ENCODE measurements at places on chromosomes 5 and 9. TPM values are rescaled to one million over a fixed set of nuclear protein-coding genes. Genes with fewer than 3 reads are reported as not detected.

AGXT2 gene
- not detected for polyA plus RNA-seq

MLANA gene
- polyA plus RNA-seq = not detected

SLC1A1 gene
- polyA plus RNA-seq = 5.2 TPM

C9 gene
- not detected for polyA plus RNA-seq

APC gene
- polyA plus RNA-seq = 10.4 TPM

SPATA31D4 gene
- not detected for polyA plus RNA-seq

GCNT4 gene
- 1.1 TPM for polyA plus RNA-seq

PLAC8L1 gene
- not detected for polyA plus RNA-seq

CDC25C gene
- 2.8 TPM for polyA plus RNA-seq

GRIN1 gene
- polyA plus RNA-seq = not detected

IRX4 gene
- not detected for polyA plus RNA-seq

HTR1A gene
- polyA plus RNA-seq = not detected

FAM193B gene
- 9.0 TPM for polyA plus RNA-seq

CARTPT gene
- not detected for polyA plus RNA-seq

VLDLR gene
- polyA plus RNA-seq = 2.3 TPM

SCGB3A1 gene
- not detected for polyA plus RNA-seq

BASP1 gene
- 15.6 TPM for polyA plus RNA-seq

PCA3 gene
- polyA plus RNA-seq = not detected

TLR4 gene
- 7.2 TPM for polyA plus RNA-seq

MYOT gene
- 5.8 TPM for polyA plus RNA-seq

RNF130 gene
- 37.5 TPM for polyA plus RNA-seq

TNC gene
- 0.69 TPM for polyA plus RNA-seq

SLCO6A1 gene
- polyA plus RNA-seq = not detected

IRX2 gene
- polyA plus RNA-seq = not detected

TAF1L gene
- polyA plus RNA-seq = not detected

ST8SIA4 gene
- 3.0 TPM for polyA plus RNA-seq

CREB3 gene
- polyA plus RNA-seq = 31.0 TPM

NR4A3 gene
- 1.1 TPM for polyA plus RNA-seq

ARL14EPL gene
- polyA plus RNA-seq = not detected

CTXN3 gene
- not detected for polyA plus RNA-seq

GAPT gene
- 0.60 TPM for polyA plus RNA-seq

STARD4 gene
- polyA plus RNA-seq = 24.5 TPM

ZNF454 gene
- polyA plus RNA-seq = not detected

PSAT1 gene
- polyA plus RNA-seq = 34.4 TPM

DEPDC1B gene
- polyA plus RNA-seq = 1.2 TPM

IL11RA gene
- 1.4 TPM for polyA plus RNA-seq

PCDHB5 gene
- under 0.01 TPM for polyA plus RNA-seq

TOR4A gene
- polyA plus RNA-seq = 6.6 TPM

ARHGEF37 gene
- polyA plus RNA-seq = 7.2 TPM

NUTM2G gene
- not detected for polyA plus RNA-seq
